Amygdala (tissue), 56 donors: ENCODE measurements at places on chromosomes 16 and 17.

GRCh38 chr17:21368545-21369246 lies 7.5 kb upstream of the KCNJ12 start:
- DNase-seq: no peak

DNA sequence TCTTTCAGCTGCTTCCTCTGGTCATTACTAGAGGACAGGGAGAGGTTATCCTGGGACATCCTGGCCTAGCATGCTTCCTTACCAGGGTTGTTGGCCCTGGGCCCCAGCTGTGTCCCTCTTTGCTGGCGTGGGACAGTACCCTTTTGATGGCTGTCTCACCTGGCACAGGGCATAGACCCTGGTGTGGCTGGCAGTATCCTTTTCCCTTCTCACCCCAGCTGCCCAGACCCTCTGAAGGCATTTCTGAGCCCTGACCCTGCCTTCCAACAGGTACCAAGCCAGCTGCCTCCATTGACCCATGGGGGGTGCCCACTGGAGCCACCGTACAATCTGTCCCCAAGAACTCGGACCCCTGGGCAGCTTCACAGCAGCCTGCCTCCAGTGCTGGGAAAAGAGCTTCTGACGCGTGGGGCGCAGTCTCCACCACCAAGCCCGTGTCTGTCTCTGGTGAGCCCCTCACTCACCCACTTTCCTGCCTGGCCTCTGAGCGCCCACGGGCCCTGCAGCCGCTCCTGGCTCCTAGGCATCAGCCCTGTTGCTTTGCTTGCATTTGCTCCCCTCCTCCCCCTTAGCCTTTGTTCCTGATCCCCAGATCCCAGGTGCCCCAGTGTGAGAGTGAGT lies 34.0 kb downstream of the B9D1 start:
- DNase-seq: no peak

- no peak for DNase-seq
These were observed 32.1 kb downstream of the NTN1 start for GRCh38 chr17:9053406-9053805.

DNA sequence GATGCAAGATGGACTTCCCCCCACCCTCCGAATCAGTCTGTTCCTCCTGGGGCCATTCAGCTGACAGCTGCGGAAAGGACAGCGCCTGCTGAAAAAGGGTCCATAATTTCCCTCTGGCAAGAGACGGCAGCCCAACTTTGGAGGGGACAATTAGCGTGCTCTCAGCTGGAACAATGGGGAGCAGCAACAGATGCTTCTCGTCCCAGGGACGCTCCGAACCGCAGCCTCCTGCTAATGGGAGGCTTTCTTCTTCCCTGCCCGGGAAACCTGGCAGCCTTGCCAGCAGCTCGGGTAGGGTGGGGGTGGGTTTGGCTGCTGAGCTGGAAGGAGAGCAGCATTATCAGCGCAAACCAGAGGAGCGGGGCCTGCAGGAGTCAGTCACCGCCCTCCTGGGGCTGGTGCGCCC lies 500.0 kb upstream of the SALL1 start:
- no peak for DNase-seq

DNA sequence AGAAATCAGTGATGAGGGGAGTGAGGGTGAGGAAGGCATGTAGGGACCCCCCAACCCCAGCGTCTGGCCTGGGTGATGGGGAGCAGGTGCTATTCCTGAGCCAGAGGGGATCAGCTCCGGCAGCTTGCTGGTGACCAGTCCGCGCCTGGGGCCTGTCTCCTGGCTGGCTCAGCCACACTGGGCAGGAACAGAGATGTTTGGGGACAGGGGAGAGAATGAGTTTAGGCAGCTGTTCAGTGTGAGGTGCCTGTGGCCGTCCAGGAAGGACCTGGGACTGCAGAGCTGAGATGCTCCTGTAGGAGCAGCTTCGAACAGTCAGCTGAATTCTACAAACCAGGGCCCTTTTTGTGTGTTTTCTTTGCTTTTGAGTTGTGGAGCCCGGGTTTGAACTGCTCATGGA lies 23.2 kb upstream of the SPNS2 start:
- no peak for DNase-seq
